ENCODE measurements at places on chromosomes 2 and 18. TPM values are rescaled to one million over a fixed set of nuclear protein-coding genes. Genes with fewer than 3 reads are reported as not detected.

DNA sequence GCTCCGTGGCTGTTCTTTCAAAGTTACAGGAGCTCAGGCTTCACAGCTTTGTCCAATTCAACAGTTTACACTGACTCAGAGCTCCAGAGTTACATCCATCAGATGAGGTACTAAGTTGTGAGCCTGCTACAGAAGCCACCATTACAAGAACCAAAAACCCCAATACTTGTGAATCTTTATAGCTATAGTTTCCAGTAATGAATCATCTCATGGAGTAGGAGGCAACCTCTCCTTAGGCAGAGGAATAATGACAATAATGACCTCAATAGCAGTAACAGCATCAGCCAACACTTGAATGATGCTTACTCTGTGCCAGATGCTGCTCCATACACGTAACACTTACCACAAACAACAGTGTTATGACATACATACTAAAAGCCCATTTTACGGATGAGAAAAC, 3.6 kb downstream of the ZC3H8 start:
- DNase-seq, result no peak

Gene RMDN2
- total RNA-seq, result 9.6 TPM

- DNase-seq, result no peak
Measured at GRCh38 chr2:101368376-101368775, 18.9 kb downstream of the CREG2 start.

GRCh38 chr2:97779141-97779540, 65.8 kb downstream of the ZAP70 start:
- no peak for DNase-seq

DNA sequence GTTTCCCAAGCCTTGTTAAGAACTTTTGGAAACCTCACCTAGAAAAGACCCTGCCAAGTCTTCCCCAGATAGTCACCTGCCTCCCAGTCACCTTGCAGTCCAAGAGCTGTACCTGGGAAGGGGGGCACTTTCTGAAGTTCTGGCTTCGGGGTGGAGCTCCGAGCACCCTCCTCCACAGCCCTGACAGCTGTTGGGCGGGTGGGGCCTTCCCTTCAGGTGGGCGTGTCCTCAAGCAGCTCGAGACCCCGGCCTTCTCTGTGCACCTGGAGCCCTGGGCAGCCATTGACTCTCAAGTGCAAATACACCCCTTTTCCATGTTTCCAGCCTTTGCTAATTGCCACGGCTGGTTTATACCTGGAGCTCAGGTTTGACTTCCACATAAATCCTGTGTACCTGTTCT, 37.0 kb upstream of the IGFBP5 start:
- DNase-seq, result no peak

GRCh38 chr2:61398413-61398812, 72.5 kb downstream of the USP34 start:
- no peak for DNase-seq

- DNase-seq, result no peak
Measured at GRCh38 chr2:151150331-151151320, 111.0 kb downstream of the RBM43 start.

Gene GALR1
- not detected for total RNA-seq

Gene AOX1
- 27.5 TPM for total RNA-seq

DNA sequence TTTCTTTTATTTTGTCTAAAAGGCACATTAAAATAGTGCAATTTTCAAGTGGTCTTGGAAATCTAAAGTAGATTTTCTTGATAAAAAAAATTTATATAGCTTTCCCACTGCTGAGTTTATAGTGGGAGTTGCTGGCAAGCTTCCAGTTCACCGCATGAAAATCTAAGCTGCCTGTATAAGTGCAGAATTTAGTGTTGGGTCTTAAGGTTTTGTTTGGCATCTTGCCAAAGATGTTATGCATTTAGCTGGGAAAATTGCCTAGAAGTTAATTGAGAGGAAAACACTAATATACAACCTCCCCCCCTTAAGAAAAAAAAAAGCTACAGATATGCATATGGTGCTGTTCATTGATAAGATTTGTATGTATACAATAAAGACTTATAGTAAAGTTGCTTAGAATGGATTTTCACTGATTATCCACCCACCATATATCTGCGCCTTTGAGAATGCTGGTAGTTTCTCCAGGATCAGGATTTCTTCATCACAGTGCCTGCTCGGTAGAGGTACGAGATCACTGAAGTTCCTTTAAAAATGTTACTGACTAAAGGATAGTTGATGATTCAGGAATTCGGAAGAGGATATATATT, 803.2 kb upstream of the POU3F3 start:
- no peak for DNase-seq
